ENCODE measurements at places on chromosomes 5 and 9. TPM values are rescaled to one million over a fixed set of nuclear protein-coding genes. Genes with fewer than 3 reads are reported as not detected.

DNA sequence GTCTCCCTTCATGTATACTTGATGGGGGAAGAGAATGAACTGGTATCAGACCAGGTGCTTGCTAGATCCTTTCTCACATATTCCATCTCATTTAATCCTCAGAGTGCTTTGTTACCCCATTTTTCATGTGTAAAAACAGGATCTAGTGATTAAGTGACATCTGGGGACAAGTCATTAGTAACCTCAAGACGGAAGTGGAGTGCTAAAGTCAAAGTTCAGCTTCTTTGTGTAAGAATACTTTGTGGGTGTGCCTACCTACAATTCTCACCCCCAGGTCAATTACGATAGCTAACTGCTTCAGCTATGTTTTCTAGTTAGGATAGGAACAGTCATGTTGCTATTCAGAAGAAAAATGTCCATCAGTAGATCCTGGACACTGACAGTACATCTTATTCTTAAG, 3.1 kb upstream of the FAM120AOS start:
- DNase-seq: no peak

GRCh38 chr9:18058564-18059442, 415.1 kb upstream of the ADAMTSL1 start:
- DNase-seq: no peak

DNA sequence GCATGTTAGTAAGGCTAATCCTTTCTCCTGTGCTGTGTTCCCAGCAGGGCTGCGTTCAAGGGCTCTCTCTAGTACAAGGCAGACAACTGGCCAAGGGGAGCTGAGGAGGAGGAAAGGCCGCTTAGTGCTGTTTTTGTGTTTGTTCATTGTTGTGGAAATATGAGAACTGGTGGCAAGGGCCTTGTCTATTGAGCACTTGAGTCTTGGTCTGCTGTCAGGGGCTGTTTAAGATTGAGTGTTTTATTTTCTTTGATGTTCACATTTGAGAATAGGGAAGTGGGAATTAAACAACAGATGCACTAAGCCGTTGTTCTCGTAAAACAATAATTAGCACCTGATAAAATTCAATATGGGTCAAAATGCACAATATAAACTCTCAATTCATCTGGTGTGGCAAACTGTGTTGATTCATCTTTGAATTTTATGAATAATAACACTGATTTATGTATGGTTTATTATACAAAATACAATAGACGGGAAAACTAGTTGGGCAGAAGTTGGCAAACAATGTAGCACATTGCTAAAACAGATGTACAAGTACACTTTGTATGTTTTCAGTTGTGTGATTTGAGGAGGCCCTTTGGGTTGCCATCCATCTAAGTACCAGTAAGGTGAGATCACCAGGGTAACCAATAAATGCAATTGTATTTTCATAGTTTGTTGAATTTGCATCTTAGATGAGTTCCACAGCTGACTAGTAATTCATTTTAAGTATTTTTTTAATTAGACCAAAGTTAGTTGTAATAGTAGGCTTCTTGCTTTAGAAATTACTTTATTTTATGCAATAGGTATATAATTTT, 97.6 kb upstream of the GRHPR start:
- DNase-seq: no peak

DNA sequence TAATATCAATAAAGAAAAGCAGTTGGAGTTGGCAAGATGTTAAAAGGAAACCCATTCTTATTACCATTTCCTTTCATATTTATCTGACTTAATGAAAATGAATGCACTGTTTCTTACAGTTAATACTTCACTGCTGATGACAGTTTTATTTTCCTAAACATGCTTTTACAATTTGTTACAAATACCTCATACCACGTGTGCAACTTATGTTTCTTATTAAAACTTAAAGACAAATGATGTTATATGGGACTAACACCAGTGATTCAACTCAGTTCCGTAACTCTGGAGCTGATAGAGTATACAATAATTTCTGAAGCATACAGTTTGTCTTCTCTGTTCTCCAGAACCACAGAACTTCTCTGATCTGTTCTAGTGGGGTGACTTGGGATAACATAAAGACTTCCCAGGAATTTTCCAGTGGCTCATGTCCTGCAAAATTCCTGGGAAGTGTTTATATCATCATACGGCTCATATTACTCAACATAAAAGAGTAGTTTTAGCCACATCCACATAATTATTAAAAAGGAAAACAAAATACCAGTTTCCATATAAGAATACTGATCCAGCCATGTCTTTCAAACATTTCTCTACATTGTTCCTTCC, 1259.0 kb upstream of the C9orf72 start:
- no peak for DNase-seq

GRCh38 chr9:842635-843426, 1.3 kb downstream of the DMRT1 start:
- peak; percentile 7 for DNase-seq

- DNase-seq: no peak
Measured at GRCh38 chr9:118419676-118420075, 715.5 kb downstream of the TLR4 start.

GRCh38 chr9:78909566-78909965, 612.6 kb downstream of the PSAT1 start:
- DNase-seq: no peak

APC gene
- 129 TPM for total RNA-seq

TMEM215 gene
- 2.1 TPM for total RNA-seq

Data from tongue (tissue), 3 donors.